Occipital lobe (tissue), 3 donors: ENCODE measurements at places on chromosomes 5 and 9. TPM values are rescaled to one million over a fixed set of nuclear protein-coding genes. Genes with fewer than 3 reads are reported as not detected.

Gene TSTD2
- total RNA-seq = 43.0 TPM

Gene KIF4B
- 0.16 TPM for total RNA-seq

Gene AK8
- 1.1 TPM for total RNA-seq

Gene GPR150
- not detected for total RNA-seq

Gene PROB1
- total RNA-seq = 0.16 TPM

Gene FST
- total RNA-seq = 3.0 TPM

DNA sequence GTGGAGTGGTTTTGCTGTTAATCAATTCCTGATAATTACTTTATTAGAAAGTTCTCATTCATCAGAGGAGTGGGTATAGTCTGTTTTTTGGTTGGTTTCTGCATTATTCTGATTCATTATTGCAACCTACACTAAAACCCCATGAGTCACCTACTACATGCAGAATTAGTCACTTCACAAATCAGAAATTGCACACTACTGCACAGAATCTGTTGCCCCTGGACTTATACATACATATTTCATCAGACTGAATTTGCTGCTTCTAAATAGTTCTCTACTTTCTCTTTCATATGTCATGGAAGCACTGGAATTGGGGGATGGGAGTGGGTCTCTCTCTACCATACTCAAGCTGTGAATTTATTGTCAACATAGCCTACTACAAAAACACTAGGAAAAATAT is 585.1 kb downstream of the DNAH5 start:
- DNase-seq = no peak

- DNase-seq = peak; percentile 9
Observed at GRCh38 chr5:180873615-180874520, 12.8 kb upstream of the ZFP62 start.

- DNase-seq = peak; percentile 22
Observed at GRCh38 chr5:180090098-180090768, 18.7 kb upstream of the RNF130 start.

GRCh38 chr5:24720743-24721142 is 76.0 kb upstream of the CDH10 start:
- DNase-seq = no peak

DNA sequence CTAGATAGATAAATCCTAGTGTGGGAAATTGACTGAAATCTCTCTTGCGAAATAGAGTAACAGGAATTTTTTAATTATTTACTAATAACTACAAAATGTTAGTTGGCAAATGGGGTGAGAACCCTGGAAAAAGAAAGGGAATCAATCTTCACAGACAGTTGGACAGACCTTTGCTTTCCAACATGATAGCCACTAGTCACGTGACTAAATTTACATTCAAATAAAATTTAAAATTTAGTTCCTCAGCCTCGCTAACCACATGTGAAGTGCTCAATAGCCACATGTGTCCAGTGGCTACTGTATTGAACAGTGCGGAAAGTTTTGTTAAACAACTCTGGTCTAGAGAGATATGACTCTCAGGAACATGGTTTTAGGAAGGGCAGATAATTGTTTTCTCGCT is 289.9 kb upstream of the RASA1 start:
- DNase-seq = no peak

DNA sequence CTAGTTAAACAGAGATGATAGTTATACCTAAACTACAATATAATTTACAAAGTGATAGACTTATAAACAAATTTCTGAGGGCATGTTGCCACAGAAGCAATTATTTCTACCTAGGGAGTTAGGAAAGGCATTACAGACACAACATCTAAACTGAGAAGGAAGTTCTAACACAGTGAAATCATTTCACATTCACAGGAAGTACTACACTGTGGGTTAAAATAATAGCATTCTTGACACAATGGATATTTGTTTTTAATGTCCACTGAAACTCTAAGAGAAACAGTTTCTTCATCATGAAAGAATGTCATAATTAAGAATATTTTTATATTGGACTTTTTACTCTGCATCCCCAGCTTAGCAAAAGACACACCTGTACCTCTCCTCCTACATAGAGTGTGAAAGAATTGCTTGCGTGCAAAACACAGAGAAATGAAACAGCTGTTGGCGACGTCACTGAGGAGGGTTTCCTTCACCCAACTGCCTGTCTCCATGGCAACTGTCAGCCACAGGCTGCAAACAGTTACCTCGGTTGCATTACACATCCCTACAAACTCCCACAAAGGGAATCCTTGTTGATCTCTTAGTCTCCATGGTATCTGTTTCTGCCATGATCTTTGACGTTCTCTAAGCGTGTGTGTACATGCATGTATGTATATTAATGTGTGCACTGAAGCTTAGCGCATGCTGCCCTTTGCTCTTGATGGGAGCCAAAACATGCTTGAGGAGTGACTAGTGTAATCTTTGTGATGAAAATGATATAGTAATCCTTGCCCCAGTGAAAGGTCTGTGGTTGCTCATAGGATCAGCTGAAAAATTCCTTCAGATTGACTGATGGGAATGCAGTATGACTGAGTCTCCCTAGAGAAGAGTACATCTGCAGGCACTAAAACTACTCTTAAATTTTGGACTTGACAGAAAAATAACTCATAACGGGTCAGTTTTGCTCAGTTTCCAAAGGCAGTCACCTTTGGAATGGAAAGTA is 168.5 kb downstream of the ACTL7B start:
- DNase-seq = no peak

- no peak for DNase-seq
Observed at GRCh38 chr5:73420666-73421065, 27.9 kb downstream of the FOXD1 start.

GRCh38 chr5:14663734-14664269 is 716 bp upstream of the OTULIN start:
- DNase-seq = no peak

DNA sequence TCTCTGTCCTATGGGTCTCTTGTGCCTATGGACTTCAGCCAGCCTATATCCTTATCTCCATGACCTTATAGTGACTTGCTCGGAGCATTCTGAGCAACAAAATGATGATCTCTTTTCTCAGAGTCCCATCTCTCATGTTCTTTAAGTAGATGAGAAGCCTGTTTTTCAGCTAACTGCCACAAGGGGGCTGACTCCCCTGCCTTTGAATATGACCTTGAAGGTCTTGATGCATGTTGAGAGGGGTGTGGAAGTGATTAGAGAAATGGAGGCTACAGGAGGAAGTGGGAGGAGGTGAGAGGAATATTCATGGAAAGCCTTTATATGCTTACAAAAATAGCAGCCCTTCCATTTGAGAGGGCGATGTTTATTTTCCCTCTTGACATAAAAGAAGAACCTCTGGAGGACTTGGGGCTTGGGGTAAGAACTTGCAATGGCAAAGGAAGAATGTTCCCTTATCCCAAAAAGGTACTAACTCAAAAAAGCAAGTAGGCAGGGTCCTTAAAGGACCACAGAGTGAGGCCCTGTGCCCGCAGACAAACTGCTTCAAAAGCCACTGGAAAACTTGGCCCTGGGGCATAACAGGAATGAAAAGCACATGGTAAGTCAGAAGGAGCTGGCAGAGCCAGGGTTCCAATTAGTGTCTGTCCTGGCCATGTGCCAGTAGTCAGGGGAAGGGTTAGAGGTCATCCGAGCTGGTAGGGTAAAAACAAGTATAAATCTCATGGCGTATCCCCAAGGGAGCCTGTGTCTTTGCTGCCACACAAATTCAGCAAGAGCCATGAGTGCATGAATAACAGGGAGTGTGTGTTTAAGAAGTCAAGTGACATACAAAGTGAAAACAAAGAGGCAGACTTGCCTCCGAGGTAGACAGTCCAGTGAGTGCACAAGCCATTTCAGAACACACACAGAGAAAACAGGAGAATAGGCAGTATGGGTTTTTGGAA is 39.1 kb downstream of the FGD3 start:
- DNase-seq = no peak

DNA sequence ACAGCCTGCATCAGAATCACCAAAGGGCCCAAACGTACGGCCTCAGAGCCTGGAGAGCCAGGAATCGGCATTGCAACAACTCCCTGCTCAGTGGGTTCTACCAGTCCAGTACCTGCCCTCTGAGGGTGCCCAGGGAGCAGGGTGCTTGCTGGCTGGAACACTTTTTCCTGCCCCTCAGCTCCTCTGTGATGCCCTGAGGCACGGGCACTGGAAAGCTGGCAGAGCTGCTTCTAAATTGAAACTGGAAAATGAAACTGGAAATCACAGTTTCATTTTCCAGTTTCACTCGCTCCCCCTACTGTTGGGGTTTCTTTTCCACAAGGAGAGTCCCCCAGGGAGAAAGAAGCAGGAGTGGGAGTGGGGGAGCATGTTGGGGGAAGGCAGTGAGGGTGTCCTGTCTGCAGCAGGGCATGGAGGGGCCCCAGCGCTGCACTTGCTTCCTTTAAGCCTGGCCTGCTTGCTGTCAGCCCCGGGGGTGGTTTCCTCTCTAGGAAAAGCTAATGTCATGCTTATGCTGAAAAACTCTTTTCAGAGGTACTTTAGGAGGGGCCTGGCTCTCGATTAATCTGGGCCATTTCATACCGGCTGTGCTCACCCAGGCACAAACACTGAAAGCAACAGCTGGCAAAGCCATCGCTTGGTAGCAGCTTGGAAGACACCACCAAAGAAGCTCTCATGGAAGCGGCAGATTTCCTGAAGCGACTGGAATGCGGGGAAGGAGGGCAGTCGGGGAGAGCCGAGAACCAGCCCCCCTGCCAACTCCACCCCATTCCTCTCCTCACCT is 26.2 kb downstream of the IRF1 start:
- DNase-seq = peak; percentile 13

GRCh38 chr9:123085916-123086315 is 52.4 kb downstream of the GPR21 start:
- no peak for DNase-seq

GRCh38 chr5:181047288-181047687 is 7.2 kb downstream of the BTNL9 start:
- DNase-seq = no peak

DNA sequence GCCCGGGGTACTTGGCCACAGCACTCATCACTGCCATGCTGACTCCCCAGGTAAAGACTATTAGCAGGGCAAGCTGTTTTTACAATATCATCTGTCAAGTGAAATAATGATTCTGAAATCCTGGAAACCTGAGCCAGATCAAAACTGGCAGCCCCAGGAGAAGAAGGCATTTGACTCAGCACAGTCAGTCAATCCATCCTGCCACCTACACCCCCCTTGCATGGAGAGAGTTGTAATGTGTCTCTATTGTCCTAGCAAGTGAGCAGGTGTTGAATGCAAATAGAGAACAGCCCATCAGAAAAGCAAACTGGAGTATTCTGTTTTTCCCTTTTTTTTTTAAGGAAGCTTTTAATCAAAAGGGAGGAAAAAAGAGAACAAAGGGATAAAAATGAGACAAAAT is 291.2 kb downstream of the BRINP1 start:
- DNase-seq = no peak

DNA sequence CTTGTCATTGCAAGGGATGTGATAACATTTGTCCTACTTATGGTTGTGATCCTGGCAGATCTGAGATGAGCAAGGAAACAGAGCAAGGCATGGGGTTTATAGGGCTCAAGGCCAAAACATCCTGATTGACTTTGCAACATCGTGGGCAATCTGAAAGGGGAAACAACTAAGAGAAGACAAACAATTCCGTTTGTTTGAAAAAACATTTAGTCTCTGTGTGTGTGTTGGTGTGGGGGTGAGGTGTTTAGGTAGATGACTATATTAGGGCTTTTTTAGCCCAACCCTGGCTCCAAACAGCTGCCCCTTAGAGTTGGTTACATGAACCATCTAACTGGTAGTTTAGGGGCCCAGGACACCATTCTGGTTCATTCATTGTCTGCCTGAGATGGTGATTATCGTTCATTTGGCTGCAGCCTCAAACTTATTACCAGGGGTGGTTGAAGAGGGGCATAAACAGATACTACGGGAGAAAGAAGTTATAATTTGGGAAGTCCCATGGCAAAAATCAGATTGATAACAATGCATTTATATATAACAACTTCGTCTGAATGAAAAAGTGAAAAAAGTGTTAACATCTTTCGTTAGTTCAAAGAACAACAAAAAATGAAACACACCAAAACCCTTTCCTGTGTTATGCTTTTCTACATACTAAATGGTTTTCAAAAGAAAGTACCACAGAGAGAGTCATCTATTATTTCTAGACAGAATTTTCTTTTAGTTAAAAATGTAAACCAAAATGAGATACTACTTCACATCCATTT is 5.7 kb downstream of the FYB1 start:
- no peak for DNase-seq

- no peak for DNase-seq
Observed at GRCh38 chr9:105173306-105173705, 71.1 kb upstream of the SLC44A1 start.

- no peak for DNase-seq
Observed at GRCh38 chr5:2896371-2897275, 145.1 kb upstream of the IRX2 start.

DNA sequence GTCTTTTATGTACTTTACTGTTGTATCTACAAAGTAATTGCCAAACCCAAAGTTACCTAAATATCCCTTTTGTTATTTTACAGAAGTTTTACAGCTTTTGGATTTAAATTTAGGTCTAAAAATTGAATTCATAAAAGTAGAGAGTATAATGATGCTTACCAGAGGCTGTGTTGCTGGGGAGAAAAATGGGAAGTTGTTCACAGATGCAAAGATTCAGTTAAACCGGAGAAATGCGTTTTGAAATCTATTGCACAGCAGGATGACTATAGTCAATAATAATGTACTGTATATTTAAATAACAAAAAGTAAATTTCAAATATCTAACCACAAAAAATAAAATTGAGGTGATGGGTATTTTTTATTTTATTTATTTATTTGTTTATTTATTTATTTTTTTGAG is 2.6 kb upstream of the ANKRD18A start:
- no peak for DNase-seq

DNA sequence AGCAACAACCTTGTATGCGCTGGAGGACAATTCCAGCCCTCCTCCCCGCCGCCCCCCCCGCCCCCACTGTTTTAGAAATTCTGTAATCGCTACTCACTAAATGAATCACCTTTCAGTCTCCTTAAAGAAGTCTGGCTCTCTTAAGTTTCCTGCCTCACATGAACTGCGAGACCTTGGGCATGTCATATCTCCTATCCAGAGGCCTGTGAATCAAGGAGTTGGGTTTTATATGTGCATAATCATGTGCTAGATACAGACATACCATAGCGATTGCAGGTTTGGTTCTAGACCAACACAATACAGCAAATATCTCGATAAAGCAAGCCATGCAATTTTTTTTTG is 337 bp upstream of the DMAC1 start:
- DNase-seq = no peak

DNA sequence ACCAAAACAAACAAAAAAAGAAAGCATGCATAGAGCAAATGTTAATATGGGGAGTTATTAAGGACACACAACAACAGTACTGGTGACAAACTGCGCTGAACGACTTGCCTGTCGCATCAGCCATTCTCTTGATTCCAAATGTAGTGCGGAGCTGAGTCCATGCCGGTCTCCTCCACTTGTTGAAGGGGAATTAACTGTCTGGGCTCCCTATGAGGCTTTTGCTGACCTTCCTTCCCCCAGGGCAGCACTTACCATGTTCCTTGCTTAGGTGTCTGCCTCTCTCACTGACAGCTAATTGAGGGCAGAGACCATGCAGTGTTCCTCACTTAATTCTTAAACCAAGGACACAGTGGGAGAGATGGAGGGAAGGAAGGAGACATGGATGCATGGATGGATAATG is 40.8 kb upstream of the FAT2 start:
- DNase-seq = no peak
